Activated effector memory CD4-positive, alpha-beta T cell treated with anti-CD3 and anti-CD28 coated beads, Interleukin-2, amount 50 U/mL, for 16 hours (primary cell): ENCODE measurements at places on chromosomes 4 and X.

DNA sequence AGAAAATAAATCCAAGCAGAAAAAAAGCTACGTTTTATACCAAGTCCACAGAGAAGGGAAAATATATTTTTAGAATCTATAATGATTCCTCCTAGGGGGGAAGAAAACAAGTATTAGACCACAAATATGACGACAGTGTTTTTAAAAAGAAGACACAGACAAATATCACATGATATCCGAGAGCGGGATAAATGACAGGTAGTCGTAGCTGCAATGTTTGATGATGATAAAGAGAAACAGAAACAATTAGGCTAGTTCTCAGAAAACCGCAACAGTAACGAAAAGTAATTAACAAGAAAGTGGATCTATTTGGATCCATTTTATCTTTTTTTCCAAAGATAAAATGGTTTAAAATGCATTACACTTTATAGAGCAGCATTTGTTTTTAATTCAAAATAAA is 918 bp downstream of the HAUS3 start:
- DNase-seq: no peak

- DNase-seq: no peak
These were observed 79.9 kb upstream of the EGFL6 start for GRCh38 chrX:13489454-13489853.

DNA sequence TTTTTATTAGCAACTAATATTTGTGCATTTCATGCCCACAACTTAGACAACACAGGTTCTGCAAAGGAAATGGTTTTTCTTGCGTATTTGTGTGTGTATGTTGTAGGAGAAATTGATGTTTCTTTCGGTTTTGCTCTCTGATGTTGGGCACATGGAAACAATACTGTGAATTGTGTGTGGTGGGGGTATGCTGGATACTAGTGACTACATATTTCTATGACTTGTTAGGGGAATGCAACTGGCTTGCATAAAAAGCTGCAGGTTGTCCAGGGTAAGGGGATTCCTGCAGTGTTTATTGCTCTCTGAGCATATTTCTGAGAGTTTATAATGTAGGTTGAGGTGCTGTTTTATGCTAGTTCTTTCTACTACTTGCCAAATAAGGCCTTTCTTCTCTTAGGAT is 11.6 kb downstream of the DLG3 start:
- DNase-seq: no peak

DNA sequence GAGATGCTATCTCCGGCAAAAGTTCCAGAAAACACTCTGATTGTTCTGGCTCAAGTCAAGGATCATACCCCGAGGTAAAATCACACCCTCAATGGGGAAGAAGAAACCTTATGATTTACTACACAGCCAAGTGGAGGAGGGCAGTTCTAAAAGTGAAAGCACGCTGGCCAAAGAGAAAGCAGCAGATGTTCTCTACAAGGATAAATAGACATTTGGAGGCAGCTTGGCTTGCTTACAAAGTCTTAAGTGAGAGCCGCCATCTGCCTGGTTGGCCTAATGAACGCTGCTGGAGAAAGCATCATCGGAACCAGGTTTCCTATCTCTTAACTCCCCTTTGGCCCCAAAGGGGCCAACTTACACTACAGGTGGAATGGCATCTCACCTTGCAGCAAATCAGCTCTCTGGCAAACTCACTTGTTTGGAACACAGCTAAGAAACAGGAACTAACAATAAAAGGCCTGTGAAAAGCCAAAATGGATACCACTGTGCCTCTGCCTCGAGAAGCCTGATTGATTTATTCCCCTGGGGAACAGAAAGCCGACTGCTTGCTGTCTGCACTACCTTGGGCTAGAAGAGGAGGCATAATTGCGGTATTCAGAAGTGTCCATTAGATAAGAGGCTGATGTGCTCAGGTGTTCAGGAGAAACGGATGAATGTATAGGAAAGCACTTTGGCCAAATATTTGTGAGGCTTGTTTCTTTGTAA is 22.8 kb downstream of the FRAS1 start:
- DNase-seq: no peak

GRCh38 chrX:133335027-133335426 is 80.3 kb downstream of the GPC4 start:
- DNase-seq: no peak

GRCh38 chr4:53861856-53862610 is 202.4 kb downstream of the CHIC2 start:
- no peak for DNase-seq

DNA sequence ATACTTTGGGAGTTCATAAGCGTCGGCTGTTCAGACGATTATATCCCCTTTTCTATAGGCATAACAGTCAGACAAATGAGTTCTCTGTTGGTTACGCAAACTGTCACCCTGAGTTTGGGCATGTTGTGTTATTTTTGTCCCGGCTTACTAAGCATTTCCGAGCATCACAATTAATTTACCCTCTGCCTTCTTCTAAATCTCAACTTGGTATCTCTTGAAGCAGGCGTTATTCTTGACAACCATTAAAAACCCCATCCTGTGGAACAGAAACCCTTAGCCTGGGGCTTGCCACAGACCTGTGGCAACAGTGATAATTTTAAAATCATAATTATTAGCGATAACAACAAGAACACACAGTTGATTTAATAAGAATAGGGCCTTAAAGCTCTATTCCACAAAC is 558.7 kb downstream of the INPP4B start:
- no peak for DNase-seq

- no peak for DNase-seq
These were observed 68.7 kb downstream of the SORCS2 start for GRCh38 chr4:7261087-7261486.

- no peak for DNase-seq
These were observed 14.6 kb downstream of the GRXCR1 start for GRCh38 chr4:42906891-42907759.

GRCh38 chr4:8069102-8069752 is 89.4 kb downstream of the ABLIM2 start:
- DNase-seq: no peak

- DNase-seq: no peak
These were observed 87.4 kb downstream of the ATXN3L start for GRCh38 chrX:13232484-13232883.

DNA sequence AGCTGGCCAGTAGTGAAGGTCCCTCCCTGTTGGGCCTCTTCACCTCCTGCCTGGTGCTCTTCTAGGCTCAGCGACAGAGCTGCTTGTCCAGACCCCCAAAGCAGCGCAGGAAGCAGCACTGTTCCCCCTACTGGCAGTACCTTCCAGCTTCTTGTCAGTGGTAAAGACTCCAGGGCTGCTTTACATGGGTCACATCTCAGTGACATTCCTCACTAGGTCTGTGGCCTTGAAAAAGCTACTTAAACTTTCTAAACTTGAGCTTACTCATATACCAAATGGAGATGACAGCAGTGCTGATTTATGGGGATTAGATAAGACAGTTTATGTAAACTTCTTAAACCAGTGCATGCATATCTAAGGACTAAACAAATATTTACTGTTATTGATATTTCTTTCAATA is 117.3 kb downstream of the FAT4 start:
- DNase-seq: no peak

DNA sequence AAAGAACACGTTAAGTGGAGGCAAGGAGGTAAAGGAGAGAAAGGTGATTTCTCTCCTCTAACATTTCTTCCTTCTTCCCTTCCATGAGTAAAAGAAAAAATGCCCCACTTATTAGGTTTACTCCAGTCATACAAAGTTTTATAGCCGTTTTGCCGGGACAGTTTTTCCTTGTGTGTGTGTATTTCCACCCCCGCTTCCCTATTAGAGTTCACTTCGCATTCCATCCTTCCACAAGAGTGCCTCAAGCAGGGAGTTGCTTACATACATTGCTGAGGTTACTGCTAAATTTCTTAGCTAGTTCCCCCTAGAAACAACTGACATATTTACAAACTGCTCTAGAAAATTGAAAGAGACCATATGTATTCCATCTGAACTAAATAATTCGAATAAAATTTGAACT is 45.2 kb upstream of the BMP15 start:
- no peak for DNase-seq

DNA sequence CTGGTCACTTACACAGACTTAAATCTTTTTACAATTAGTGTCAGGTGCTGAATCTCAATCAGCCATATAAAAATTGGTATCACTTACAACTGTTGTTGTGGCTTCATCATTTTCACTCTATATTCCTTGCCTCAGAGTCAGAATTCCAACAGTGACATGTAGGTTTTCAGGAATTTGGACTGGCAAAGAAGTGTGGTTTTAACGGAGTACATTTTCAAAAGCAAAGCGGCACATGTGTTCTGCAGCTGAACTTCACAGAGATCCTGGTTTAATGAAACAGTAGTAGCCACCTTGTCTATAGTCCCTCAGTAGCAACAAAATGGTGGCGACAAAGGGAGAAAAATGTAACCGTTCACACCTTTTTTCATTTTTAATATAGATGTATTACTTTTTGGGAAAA is 486.6 kb downstream of the FAT4 start:
- DNase-seq: no peak

DNA sequence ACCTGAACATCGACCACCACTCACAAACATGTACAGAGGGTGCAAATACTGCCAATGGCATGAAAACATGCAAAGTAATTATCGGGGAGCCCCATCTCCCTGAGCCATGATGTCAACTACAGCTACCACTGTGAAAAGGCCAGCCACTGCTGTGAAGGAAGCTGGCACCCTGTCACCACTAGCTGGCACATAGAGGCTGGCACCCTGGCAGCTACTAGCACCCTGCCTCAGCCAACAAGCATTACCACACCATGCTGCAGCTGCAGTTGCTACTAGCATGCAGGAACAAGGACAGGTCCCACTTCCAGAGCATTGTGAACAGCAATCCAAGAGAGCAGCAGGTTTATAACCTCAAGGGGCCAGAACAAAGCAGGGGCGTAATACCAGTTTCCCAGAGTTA is 81.4 kb downstream of the PRR32 start:
- DNase-seq: no peak

GRCh38 chr4:143184217-143184502 is 557 bp upstream of the USP38 start:
- no peak for DNase-seq

DNA sequence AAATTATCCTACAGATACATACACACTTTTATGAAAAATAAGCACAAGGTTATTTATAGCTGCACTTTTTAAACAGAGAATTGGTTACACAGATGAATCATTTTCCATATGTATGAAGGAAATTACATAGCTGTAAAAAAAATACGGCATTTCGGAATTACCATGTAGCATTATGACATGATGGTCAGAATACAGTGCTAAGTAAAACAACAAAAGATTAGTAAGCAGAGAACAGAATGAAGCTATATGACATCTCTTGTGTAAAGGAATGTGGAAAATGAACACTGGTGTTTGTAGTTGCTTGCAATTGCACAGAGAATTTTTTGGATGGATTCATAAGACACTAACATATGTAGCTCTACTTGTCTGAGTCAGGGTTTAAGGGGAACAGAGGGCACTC is 1222.0 kb upstream of the PRKX start:
- no peak for DNase-seq
